PC-9 (cell line): ENCODE measurements at places on chromosomes 12 and 14. TPM values are rescaled to one million over a fixed set of nuclear protein-coding genes. Genes with fewer than 3 reads are reported as not detected.

The MMP19 gene
- total RNA-seq: 0.60 and 0.83 TPM in 2 replicates

DNA sequence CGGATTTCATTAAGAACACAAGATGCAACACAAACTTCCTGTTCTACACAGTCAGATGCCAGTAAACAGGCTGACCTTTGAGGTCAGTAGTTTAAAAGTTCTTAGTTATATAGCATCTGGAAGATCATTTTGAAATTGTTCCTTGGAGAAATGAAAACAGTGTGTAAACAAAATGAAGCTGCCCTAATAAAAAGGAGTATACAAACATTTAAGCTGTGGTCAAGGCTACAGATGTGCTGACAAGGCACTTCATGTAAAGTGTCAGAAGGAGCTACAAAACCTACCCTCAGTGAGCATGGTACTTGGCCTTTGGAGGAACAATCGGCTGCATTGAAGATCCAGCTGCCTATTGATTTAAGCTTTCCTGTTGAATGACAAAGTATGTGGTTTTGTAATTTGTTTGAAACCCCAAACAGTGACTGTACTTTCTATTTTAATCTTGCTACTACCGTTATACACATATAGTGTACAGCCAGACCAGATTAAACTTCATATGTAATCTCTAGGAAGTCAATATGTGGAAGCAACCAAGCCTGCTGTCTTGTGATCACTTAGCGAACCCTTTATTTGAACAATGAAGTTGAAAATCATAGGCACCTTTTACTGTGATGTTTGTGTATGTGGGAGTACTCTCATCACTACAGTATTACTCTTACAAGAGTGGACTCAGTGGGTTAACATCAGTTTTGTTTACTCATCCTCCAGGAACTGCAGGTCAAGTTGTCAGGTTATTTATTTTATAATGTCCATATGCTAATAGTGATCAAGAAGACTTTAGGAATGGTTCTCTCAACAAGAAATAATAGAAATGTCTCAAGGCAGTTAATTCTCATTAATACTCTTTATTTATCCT, 13.5 kb downstream of the PTGER2 start:
- no peak for DNase-seq

- DNase-seq: no peak
These were observed 25.6 kb downstream of the ATXN2 start for GRCh38 chr12:111573476-111573875.

- DNase-seq: peak; percentile 53
These were observed 1.7 kb downstream of the IRAK3 start for GRCh38 chr12:66190519-66191370.

The JAG2 gene
- total RNA-seq: 17.8 and 20.5 TPM in 2 replicates

- no peak for DNase-seq
These were observed 121.7 kb downstream of the DUSP6 start for GRCh38 chr12:89230376-89231315.
